ENCODE measurements at places on chromosomes 3 and 15.

- DNase-seq, result no peak
These were observed 107.7 kb downstream of the CHCHD4 start for GRCh38 chr3:14016900-14017475.

DNA sequence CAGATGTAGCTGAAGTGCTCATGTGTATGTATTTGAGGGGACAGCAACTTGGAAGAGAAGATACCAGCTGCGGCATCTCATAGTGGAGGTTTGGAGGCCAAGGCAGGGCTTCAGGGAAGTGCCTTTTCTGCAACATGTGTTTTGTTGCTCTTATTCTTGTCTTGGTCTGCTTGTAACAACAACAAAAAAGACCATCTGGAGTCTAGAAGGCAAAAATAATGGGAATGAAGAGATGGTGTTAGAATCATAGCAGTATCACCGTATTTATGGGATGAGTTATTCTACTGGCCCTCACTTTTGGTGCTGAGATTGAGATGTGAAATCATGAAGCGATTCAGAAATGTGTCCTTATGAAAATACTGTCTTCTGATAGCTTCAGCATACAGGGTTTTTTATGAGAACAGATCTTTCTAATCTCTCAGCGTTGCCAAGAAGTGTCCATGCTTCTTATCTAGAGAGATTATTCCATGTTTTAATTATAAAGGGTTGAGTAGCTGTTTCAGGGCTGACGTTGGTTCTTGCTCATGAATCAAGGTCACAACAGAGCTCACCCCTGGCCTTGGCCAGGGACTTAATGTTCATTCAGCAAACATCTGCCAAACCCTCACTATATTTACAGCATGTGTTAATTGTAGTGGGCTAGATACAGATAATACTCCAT, 58.0 kb downstream of the ITPR1 start:
- DNase-seq, result no peak

GRCh38 chr3:153783741-153784480, 337.3 kb upstream of the ARHGEF26 start:
- DNase-seq, result no peak

GRCh38 chr3:52721730-52722008, 15.8 kb downstream of the SPCS1 start:
- no peak for DNase-seq

GRCh38 chr3:52388933-52389332, 56.0 kb downstream of the SEMA3G start:
- no peak for DNase-seq

DNA sequence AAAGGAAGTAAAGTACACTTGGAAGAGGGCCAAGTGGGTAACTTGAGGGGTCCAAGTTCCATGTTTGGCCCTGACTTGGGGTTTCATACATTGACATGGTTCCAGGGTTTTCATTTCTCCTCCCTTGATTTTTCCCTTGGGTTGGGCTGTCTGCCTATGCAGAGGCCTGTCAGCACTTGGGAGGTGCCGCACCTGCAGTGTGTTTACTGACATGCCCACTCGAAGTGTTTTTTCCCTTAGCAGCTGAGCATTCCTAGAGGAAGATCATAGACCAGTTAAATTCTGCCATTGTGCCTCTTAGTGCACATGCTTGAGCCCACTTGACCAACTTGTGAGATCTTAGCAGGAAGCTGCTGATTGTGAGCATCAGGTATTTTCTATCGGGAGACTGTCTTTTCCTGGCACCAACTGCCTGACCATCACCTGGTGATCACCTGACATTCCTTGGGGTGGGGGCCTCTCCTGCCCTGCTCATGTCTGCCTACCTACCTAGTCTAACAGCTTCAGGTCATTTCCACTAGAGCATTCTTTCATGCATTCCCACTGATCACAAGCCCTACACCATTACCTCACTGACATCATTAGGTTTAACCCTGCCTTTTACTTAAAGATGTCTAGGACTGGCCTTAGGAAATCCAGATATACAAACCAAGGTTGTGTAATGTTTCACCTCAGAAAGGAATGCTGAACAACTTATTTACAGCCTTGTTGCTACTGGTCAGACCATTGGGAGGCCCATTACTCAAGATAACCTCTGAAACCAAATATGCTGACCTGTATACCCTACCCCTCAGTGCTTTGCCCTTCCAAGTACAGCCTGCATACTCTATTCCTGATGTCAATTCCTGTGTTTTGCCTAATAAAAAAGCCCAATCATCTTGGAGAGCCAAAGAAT, 68.3 kb downstream of the CD47 start:
- DNase-seq, result no peak

DNA sequence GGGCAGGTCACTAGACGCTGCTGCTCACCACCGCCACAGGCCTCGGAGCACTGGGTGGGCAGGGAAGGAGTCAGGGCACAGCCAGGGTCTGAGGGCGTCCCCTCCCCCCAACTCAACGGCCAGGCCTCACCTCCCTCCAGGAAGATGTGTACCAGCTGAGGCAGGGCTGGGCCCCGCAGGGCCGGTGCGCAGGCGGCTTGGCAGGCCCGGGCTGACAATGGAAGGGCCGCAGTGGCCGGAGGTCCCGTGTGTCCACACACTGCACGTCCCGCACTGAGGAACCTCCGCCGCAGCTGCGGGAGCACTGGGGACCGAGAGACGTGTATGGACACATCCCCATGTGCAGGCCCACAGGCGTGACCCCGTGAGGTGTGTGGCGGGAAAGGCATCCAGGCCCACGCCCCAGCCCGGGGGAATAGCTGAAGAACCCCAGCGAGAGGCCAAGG, 47.4 kb downstream of the ADAMTS7 start:
- no peak for DNase-seq

- no peak for DNase-seq
These were observed 31.6 kb upstream of the MASP1 start for GRCh38 chr3:187323091-187323490.

GRCh38 chr3:128372707-128373533, 93.8 kb downstream of the DNAJB8 start:
- DNase-seq, result no peak

DNA sequence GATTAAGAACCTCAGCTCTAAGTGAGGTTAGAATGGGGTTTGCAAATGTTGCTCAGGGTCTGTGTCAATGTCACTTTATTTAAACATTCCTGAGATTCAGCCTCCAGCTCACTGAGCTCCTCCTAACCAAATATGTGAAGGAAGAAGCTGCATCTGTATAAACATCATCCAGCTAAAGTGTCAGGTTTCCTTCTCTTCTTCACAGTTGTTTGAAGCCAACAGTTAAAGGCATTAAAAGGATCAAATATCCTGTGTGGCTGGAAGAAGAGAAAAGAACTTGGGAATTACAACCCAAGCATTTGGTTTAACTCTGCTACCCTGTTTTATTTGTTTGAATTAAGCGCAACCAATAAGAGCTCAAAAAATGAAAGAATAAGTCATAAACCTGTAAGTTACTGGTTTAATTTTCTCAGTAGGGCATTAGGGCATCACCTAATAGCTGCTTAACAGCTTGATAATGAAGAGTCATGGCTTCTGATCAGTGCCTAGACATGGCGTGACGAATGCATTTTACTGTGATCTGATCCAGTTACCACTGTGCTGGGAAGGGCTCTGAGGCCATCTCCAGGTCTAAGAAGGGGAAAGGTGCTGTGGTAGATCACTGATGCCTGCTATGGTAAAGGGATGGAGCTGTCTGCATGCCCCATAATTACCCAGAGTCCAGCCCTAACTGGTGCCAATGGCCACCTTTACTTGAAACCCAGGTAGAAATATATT, 165.7 kb upstream of the TSC22D2 start:
- peak; percentile 70 for DNase-seq

DNA sequence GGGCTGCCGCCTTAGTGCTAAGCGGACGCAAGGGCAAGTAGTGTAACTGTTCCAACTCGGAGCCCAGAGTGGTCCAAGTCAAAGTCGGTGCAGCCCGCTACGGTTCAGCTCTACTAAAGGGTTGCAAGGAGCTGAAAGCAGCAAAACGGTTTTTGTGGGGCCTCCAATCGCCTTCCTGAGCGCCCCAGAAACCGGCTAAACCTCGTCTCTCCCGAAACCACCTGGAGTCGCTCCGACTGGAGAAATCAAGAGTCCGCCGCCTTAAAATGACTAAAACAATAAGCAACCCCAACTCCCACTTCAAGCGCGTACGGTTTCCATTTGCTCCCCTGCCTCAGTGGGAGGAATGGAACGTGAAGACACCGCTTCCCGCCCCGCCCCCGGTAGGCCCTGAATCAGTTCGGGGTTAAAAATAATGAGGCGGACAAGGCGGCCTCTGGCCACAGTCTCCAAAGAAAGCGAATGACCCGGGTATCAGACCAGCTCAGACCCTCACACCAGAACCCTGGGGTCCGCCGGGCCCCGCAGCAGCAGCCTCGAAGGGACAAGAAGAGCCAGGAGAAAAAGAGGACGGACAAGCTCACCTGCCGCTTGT, 401 bp downstream of the SEC11A start:
- DNase-seq, result peak; percentile 34

- DNase-seq, result no peak
These were observed 68.6 kb downstream of the ST6GAL1 start for GRCh38 chr3:186998937-186999368.

DNA sequence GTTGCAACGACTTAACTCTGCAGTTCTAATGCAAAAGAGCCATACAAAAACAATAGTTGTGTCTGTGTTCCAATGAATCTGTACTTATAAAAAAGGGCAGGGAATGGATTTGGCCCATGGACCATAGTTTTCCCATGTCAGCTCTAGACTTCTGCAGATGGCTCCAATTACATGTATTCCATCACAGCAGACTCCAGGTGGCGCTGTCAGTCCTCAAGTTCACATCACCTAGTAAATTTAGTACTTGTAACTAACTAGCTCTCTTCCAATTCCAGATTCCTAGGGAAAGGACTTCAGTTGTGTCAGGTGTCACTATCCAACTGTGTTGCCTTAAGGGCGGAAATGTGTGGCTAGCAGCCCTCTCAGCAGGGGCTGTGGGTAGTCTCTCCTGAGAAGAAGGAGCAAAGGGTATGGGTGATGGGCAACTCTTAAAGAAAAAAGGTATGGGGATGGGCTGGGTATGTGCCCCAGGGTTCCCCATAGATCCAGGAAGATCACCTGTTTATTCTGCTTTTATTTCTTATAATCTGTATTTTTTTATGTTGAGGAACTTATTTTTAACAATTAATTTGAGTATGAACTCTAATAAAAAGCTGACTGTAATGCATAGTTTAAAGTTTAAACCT, 36.2 kb downstream of the BBS4 start:
- peak; percentile 76 for DNase-seq

- no peak for DNase-seq
These were observed 90.4 kb downstream of the ISL2 start for GRCh38 chr15:76426941-76427340.

GRCh38 chr15:91947683-91948608, 94.4 kb downstream of the SLCO3A1 start:
- peak; percentile 22 for DNase-seq

DNA sequence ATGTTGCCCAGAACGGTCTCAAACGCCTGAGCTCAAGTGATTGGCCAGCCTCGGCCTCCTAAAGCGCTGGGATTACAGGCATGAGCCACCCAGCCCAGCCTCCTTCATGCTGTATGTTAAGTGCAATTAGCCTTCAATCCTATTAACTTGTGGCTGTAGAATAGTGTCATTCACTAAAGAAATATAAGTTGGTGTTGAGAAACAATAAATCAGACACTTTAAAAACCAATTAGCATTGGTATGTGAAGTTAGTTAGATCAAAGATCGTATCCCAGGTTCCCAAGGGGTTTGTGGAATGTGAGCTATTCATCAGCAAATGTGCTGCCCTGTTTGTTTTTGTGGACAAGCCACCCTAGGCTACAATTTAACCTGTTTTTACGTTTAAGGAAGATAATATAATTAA, 11.0 kb upstream of the PIK3CB start:
- no peak for DNase-seq

DNA sequence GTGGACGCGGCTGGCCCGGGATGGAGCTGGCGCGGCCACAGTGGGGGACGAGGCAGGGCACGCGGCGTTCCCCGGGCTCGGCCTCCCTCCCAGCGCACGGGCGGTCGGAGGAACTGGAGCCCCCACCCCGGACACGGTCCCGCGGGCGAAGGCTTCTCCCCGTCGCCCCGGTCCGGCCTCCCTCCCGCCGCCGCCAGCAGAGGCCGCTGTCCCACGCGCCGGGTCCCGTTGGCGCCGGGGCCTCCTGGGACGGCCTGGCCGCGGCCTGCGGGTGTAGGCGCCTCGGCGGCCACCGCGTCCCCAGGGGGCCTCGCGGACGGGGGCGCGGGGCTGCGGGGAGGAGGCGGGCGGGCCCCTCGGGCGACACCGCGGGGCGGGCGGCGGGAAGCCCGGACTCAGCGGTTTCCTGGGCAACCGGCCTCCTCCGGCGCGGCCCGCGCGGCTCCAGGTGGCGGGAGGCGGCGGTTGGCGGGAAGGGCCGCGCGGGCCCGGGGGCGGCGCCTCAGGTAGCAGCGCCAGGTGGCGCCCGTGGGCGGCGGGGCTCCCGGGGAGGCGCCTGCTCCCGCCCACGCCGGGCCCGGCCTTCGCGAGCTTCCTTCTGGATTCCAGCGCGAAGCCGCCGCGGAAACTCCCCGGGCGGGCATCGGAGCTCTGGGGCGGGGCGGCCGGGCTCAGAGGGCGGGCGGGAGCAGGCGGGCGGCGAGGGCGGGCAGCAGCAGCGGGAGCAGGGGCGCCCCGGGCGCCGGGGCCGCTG, 26.7 kb downstream of the MELTF start:
- DNase-seq, result peak; percentile 83

DNA sequence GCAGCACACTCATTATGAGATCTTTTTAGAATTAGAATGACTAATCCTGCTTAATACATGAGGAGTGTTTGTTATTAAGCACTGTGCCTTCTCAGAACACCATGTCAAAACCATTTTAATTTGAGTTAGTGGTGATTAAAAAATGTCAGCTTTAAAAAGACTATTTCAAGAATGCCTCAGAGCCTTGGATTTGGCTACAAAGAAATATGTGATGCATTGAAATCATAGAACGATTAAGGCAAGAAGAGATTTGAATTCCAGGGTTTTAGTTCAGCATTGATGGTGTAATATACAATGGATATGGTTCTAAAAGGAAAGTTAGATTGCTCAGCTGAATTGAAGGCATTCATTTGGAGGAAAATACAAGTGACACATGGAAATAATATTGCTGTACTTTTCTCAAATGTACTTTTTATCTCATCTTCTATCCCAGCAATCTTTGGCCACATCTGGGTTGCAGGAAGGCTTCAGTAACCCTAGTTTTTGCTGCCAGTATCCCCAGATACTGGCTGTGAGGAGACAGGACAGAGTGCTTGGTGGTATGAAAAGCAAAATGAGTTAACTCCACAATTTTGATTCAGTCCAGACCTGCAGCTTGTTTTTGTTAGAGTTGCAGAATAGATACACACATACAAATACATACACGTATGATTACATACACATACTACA, 303.8 kb downstream of the CLSTN2 start:
- DNase-seq, result no peak

GRCh38 chr3:118810499-118811035, 224.1 kb downstream of the IGSF11 start:
- DNase-seq, result no peak

DNA sequence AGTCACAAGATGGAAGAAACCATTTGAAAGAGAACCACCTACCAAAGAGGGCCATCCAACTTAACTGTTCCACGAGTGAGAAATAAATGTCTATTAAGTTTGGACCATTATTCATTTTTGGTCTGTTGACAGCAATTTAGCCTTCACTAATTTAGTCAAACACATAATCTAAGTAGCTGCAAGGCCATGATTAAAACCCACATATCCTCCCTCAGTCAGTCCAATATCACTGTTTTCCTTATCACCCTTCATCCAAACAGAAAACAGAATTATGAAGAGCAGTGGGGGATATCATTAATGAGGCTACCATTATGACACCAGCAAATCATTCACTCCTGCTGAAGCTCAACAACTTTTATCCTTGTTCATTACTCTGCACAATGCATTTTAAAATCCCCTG, 52.0 kb downstream of the PIK3CB start:
- no peak for DNase-seq

- DNase-seq, result no peak
These were observed 223.0 kb downstream of the EPHA6 start for GRCh38 chr3:97037294-97037943.
